Kasumi-1 (cell line): ENCODE measurements at places on chromosomes 2 and 18.

GRCh38 chr2:112760149-112760548 lies 4.3 kb downstream of the CKAP2L start:
- no peak for DNase-seq

DNA sequence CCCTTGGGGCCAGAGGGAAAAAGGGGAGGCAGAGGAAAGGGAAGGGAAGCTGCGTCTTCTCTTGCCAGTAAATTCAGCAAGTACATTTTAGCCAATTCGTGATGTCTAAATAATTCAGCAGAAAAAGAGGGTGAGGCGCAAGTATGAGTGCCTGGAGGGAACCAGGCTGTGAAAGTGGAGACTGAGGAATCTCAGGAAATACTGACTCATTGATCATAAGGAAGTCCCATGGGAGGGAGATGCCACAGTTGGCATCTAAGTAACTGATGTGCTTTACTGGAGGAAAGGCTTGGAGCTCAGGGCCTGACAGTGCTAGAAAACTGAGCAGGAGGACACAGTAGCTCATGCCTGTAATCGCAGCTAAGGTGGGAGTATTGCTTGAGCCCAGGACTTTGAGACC lies 31.1 kb downstream of the KIF5C start:
- no peak for DNase-seq

DNA sequence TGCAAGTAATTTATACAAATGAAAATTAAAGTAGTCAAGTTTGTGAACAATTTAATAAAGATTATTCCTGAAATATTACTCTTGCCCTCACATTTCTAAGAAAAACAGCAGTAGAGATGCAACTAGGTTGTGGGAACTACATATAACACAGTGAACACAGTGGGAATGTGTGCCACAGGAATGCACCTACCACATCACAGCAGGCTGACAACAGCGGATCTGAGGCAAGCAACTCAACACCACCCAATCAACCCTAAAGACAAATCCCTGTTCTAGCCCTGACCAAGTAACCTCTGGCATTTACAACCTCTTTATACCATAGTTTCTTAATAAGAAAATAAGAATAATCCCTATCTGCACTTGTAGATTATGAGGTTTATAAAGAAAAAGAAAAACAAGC lies 23.4 kb downstream of the MBOAT2 start:
- DNase-seq = no peak

- no peak for DNase-seq
Observed at GRCh38 chr2:114076961-114077360, 187.1 kb downstream of the ACTR3 start.

DNA sequence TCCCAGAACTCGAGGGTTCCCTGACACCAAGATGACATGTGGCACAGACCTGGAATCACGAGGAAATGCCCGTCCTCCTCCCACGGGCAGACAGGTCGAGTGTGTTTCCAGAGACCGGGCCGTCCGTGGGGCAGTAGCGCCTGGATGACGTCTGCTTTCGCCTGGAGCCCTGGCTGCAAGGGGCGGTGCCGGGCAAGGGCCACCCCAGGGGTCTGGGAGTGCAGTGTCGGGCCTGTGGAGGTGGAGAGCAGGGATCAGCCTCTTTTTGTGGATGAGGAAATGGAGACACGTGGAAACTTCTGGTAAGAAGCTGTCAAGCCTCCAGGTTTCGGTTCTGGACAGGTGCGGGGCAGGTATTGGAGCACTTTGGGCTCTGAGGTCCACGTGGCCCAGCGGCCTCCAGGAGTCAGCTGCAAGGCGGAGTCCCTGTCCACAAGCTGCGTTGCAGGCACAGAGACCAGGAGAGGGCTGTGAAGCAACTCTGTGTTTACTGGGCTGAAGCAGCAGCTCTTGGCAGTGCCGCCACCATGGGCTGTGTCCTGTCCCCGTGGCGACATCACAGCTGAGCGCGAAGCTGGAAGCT lies 25.6 kb downstream of the NFATC1 start:
- DNase-seq = no peak

GRCh38 chr2:147567136-147567535 lies 277.7 kb upstream of the ACVR2A start:
- no peak for DNase-seq

DNA sequence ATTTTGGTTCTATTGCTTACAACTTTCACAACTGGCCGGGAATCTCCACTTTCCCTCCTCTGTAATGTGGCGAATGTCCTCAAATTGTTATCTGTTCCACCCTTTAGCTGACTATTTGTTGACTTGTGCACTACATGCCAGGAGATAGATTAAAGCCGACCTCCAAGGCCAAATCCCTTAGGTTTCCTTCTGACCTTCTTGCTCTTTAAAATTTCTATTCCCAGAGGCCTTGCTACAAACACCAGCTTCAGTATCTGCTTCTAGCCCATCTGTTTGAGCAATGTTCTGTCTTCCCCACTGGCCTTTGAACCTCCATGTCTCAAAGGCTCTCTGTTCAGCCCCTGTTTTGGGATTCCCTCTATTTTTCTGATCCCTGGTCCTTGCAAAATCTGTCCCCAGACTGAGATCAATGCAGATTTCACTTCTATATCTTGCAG lies 426.2 kb downstream of the LRATD1 start:
- no peak for DNase-seq

- DNase-seq = peak; percentile 65
Observed at GRCh38 chr2:171513719-171514160, 8.5 kb upstream of the CYBRD1 start.

GRCh38 chr18:63140997-63141777 lies 178.4 kb downstream of the BCL2 start:
- DNase-seq = no peak

GRCh38 chr2:222738809-222739208 lies 67.4 kb downstream of the MOGAT1 start:
- no peak for DNase-seq

- peak; percentile 68 for DNase-seq
Observed at GRCh38 chr2:127196998-127197397, 23.1 kb downstream of the CYP27C1 start.
